ENCODE measurements at places on chromosomes 5 and 9.

- DNase-seq, result no peak
Observed at GRCh38 chr5:58795327-58795726, 212.5 kb downstream of the RAB3C start.

DNA sequence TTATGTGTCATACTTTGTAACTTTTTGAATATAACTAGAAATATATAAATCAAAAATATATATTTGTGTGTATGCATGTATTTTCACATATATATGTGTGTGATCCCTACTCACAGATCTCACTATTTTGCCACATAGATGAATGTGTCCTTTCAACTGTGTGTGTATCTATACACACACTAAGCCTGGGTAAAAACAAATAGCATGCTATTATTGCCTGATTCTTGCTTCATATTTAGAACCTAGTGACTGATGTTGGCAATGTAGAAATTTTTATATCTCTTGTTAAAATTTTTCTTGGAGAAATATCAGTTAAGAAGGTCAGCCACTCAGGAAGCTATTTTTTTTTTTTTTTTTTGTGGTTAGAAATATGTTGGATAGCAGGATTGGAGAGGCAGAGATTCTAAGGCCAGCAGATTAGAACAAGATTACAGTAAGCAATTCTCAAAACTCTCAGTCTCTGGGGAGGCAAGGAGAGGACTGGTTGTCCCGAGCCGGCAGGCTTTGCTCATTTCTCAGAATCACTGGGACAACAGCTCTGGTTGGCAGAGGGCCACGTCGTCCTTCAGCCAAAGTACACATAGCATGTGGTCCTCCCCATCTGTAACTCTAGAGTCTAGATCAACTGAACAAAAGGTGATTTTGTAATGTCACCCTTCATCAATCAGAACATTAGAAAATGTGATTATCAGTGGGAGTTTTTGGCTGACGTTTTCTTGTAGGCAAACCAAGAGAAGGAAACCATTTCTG, 19.7 kb downstream of the C6 start:
- DNase-seq, result no peak

DNA sequence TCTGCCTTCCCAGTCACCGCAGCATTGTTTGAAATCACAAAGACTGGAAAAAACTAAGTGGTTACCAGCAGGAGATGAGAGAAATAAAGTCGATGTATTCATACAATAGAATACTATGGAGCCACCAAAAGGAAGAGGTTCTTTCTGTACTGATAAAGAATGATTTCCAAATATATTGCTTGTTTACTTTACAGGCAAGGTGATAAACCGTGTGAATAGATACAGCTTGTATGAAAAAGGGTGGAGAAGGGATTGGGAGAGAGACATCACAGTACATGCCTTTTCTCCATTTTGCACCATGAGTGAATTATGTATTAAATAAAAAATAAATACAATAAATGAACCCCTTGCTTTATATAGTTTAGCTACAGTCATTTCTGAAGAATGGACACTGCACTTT, 91.7 kb downstream of the RFK start:
- DNase-seq, result no peak

GRCh38 chr9:137168573-137168903, 1.3 kb downstream of the LRRC26 start:
- DNase-seq, result no peak

- DNase-seq, result no peak
Observed at GRCh38 chr5:79844571-79844970, 146.5 kb downstream of the MTX3 start.

DNA sequence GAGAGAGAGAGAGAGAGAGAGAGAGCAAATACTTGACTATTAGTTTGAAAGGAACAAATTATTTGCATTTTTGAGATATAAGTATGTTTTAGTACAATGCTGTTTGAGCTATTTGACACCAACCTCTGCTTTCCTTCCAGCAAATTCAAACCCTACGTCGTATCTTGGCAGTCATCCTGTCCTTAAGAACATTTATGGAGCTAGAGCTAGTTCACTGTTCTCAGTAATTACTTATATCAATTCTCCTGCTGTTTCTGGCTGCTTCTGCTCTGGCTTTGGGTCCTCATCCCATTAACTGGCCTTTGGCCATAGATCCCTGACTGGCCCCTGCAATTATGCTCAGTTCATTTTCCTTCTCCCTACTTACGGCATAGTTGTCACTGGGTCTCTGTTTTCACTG, 19.9 kb upstream of the ERAP2 start:
- DNase-seq, result no peak

GRCh38 chr9:33227741-33228140, 12.2 kb upstream of the SPINK4 start:
- DNase-seq, result no peak

DNA sequence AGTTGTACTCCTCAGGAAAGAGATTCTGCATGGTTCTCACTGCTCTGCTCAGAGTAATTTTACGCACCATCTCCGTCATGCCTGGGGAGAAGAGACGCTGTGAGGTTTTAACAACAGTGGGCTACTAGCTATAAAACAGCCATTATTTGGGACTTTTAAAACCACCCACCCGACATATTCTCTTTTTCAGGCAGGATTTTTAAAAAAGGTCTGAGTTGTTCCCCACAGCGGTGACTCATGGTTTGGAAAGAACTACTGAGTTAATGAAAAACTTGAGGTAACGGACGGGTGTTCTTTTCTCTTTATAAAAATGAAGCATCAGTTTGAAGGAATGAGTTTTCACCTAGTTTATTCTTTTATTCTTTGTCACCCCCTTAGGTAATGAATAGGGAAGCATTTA, 61.3 kb downstream of the TTLL11 start:
- DNase-seq, result no peak

- DNase-seq, result no peak
Observed at GRCh38 chr5:115325296-115325959, 29.0 kb upstream of the CCDC112 start.

DNA sequence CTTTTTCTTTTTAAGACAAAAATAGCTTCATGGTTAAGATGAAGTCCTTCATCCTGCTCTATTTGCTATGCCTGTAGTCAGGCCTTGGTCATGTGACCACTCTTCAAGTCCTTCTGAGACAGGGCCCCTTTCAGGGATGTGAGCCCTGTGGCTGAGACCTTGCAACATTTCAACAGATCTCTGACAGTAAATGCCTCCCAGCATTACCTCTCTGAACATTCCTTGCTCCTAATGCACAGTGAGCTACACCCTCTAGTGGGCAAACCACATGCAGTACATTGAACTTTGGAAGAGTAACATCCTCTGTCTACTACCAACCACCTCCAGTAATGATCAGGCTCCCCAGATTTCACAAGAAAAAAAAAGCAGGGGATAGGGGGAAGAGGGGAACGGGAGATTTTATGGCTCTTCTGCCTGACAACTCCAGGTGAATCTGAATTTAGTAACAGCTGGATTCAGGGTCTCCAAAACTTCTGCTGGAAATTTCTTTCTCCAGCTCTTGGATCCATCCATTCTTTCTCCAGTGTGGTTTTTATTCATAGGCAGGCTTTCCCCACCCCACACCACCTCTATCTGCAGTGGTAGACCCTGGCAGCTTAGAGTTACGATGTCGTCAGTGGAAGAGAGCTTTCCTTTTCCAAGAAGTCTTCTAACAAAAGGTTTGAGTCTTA, 8.9 kb upstream of the FBXO38 start:
- DNase-seq, result peak; percentile 63

GRCh38 chr5:81842795-81843398, 92.0 kb upstream of the SSBP2 start:
- DNase-seq, result no peak

- DNase-seq, result no peak
Observed at GRCh38 chr9:130891688-130892476, 4.7 kb downstream of the QRFP start.

GRCh38 chr5:180003127-180003526, 68.4 kb downstream of the RNF130 start:
- no peak for DNase-seq

DNA sequence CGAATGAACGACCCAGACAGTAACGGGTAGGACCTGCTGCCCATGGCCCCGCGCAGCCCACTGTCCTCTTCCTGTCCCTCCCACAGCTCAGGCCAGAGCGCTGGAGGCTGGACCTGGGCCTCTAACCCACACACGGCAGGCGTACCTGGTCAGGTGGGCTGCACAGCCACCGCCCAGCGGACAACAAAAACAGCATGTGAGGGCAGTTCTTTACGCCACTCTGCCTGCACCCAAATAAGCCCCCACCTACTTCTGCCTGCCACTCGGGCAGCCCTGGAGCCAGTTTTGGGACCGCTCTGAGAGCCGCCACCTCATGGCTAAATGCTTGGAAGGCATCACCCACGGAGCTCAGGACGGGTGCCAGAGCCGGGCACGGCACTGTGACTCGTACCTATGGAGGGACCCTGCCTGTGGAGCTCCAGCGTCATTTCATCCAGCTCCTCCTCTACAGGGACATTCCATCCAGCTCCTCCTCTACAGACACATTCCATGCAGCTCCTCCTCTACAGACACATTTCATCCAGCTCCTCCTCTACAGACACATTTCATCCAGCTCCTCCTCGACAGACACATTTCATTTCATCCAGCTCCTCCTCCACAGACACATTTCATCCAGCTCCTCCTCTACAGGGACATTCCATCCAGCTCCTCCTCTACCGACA, 18.9 kb downstream of the CLPTM1L start:
- no peak for DNase-seq

GRCh38 chr9:123776708-123777537, 153.0 kb downstream of the DENND1A start:
- DNase-seq, result no peak

DNA sequence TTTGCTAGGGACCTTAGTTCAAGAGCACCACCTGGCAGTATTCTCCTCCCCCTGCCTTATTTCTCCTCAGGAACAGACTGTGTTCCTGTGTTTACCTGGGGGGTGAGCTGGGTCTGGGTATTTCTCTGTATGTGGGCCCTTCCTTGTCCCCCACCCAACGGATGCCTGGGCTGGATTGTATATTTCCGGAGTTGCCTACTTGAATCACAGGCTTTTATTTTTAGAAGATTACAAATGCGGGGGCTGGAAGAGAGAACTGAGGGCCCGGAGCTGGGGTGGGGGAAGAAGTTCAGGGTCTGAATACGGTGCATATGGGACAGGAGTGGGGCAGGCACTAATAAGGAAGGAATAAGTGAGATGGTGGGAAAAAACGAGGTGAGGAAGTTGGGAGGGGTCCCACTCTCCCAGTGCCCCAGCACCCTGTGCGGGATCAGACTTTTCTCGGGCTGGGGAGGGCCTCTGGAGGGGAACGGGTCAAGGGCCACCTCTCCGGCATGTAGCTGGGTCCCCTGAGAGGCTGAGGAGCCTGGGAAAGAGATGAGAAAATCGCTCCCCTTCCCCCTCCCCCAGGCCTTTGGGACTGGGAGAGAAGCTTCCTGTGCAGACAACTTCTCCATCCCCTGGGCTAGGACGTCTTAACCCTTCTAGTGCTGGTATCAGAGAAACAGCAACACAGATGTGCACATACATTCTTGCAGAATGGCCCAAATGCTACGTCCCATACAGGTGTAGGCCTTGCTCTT, 42.1 kb downstream of the PCDH1 start:
- peak; percentile 57 for DNase-seq

GRCh38 chr5:134555890-134556311, 30.4 kb downstream of the JADE2 start:
- peak; percentile 99 for DNase-seq

GRCh38 chr9:123724211-123724796, 205.6 kb downstream of the DENND1A start:
- DNase-seq, result peak; percentile 12

DNA sequence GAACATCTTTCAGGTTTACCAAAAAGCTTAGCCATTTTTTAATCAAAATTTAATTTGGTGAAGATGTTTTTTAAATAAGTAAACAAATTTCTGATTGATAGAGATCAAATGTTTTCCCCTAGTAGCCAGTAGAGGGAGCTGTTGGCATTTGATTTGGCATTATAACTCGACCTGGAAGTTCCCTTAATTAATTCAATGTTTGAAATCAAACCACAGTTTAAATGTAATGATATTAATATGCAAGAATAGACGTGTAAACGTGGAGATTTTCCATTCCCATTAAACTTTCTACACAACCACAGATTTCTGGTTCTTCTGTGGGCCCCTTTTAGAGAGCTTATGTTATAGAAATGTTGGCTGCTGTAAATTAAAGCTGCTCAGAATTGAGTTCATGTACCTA, 148.1 kb upstream of the MPDZ start:
- DNase-seq, result peak; percentile 75
